ENCODE measurements at places on chromosomes 13 and 19. TPM values are rescaled to one million over a fixed set of nuclear protein-coding genes. Genes with fewer than 3 reads are reported as not detected.

SRRM5 gene
- 0.10 TPM for total RNA-seq

C19orf85 gene
- total RNA-seq, result not detected

APOC1 gene
- total RNA-seq, result 1.2 TPM

GRCh38 chr13:37666036-37666435 is 67.5 kb upstream of the POSTN start:
- H3K27ac ChIP-seq, result no peak overlapping the region
- H3K36me3 ChIP-seq, result no peaks in the 10 kb centered on the region
- H3K4me1 ChIP-seq, result no peaks in the 10 kb centered on the region

- H3K36me3 ChIP-seq, result peaks cover 31% of the 10 kb centered on the region
- no peak overlapping the region for H3K4me3 ChIP-seq
- H3K4me1 ChIP-seq, result peaks cover 15% of the 10 kb centered on the region
Observed at GRCh38 chr19:36090910-36091695, 19.8 kb upstream of the OVOL3 start.

DNA sequence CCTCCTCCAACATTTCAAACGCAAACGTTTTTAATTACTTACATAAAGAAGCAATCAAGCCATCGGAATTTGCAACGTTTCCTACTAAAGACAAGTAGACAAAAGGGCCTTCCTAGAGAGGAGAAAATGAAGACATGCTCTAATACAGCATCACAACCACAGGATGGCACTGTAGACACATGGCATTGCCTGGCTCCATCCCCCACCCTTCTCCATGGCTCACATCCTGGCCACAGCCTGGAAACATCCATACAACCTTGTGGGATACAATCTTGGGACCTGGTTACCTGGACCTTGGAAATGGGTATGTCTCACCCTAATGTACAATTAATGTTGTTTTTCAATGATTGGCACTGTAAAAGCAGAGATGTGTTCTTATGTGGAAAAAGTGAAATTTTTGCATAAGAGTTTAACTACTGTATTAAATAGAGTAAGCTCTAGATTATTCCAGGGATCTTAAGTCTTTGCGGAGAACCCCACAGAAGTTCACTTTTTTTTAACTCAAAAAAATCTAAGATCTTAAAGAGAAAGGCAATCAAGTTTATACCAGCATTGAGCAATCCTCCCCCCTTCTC is 21.5 kb downstream of the EBPL start:
- H3K4me1 ChIP-seq, result no peaks in the 10 kb centered on the region
- H3K27me3 ChIP-seq, result no peaks in the 10 kb centered on the region
- H3K36me3 ChIP-seq, result peaks cover 19% of the 10 kb centered on the region
- H3K4me3 ChIP-seq, result no peak overlapping the region
